ENCODE measurements at places on chromosomes 12 and 14. TPM values are rescaled to one million over a fixed set of nuclear protein-coding genes. Genes with fewer than 3 reads are reported as not detected.

- no peak for DNase-seq
Observed at GRCh38 chr12:2412305-2412643, 359.5 kb downstream of the CACNA1C start.

DNA sequence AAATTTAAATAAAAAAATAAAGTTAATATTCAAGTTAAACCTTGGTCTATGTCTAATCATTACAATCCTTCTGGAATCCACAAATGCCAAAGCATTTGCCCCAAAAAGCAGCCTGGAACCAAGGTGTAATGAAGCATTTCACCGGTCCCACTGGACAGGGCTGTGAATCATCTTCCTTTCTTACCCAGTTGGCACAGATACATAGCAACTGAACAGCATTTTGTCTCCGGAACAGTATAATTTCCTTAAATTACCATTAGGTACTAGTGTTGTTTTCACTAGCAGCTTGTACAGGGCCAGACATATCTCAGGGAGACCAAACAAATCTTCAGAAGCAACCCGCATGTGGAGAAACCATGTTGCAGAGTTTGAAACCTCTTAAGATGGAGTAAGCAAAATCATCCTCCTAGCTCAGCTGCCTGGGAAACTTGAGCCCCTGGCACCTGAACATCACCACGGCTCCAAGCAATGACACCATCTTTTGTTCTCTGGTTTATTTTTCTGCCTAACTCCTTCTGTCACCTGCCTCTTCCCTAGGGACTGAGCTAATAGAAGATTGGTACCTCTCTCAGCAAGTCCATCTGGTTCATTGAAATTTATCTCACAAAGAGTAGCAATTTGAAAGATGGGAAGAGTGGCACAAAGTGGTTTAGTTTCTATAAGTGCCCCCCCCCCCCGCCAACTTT, 17.9 kb upstream of the MDM1 start:
- DNase-seq, result no peak

GRCh38 chr14:55540847-55541773, 38.9 kb upstream of the KTN1 start:
- DNase-seq, result no peak

KCNMB4 gene
- polyA plus RNA-seq, result 3.6 TPM

RTL1 gene
- polyA plus RNA-seq, result 0.05 TPM
